ENCODE measurements at places on chromosomes 1 and 21.

DNA sequence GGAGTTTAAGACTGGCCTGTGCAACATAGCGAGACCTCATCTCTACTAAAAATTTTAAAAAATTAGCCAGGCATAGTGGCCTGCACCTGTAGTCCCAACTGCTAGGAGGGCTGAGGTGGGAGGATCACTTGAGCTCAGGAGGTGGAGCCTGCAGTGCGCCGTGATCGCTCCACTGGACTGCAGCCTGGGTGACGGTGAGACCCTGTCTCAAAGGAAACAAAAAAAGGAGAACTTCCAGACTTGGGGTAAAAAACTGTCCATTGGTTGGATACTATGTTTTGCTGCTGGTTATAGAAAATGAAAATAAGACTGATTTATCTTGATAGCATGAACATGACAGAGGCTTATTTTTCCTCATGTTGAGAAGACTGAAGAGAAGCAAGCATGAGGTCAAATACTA, 79.4 kb downstream of the WDR4 start:
- DNase-seq, result no peak

- DNase-seq, result no peak
These were observed 129.9 kb upstream of the CD34 start for GRCh38 chr1:208040821-208041297.

- no peak for DNase-seq
These were observed 46.7 kb upstream of the OSBPL9 start for GRCh38 chr1:51570063-51570710.

- DNase-seq, result no peak
These were observed 30.5 kb downstream of the MROH7 start for GRCh38 chr1:54671985-54672608.

DNA sequence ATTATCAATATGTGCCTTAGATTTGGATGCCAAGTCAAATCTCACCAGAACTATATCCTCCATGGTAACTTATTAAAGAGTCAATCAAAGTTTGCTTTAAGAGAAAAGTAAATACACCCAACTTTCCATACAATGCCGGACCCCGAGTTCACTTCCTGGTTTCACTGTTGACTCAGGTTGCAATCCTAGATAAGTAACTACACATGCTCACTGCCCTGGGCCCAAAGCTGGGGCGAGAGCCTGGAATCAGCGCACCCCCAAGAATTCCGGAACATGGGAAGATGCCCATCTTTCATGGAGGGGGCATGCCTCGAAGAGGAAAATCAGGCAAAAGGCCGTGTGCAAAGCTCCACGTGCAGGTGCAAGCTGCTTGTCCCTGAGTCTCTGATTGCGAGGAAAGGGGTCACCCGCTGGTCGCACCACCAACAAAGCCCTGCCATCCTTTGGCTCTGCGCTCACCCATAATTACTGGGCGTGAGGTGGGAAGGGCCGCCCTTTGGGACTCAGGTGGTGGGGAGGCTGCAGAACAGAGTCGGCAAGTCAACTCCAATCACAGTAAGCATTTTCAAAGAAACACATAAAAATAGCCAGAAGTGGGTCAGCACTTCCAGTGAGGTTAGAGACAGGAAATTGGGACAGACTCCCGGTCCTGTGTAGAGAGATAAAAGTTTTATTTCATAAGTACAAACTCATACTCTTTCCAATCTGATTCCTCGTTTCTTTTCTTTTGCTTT, 167.7 kb downstream of the TOMM20 start:
- no peak for DNase-seq

GRCh38 chr1:210726621-210727020, 397.9 kb downstream of the HHAT start:
- DNase-seq, result peak; percentile 60

DNA sequence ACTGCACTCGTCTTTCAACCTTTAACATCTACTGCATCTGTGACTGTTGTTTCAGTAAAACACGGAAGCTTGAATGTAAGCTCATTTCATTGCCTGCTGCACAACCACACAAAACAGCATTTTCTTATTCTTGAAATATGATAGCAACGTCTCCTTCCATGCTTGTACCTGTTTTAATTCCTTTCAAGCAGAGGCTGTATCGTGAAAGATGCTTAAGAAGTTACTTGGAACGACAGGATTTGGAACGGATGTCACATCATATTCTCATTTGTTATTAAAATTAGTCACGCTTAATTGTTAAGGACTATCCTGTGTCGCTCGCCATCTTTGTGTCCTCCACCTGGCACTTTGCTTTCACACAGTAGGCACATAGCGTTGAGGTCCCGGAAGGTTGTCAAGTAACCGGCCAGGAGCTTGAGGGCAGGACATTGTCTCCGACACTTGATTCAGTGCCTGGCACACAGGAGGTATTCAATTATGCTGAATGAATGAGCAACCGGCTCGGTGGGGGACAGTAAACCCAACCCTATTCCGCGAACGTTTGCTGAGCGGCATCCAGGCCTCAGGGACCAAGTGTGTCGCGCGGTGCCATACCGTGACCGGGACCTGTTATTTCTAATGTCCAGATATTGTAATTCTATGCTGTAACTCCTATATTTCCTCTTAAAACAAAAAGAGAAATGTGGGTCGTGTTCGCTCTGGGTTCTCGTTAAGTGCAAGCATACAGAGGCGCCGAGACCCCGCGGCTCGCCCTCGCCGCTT, 499 bp upstream of the SH3GLB1 start:
- no peak for DNase-seq

- DNase-seq, result no peak
These were observed 23.1 kb downstream of the EIF2D start for GRCh38 chr1:206589206-206589605.

DNA sequence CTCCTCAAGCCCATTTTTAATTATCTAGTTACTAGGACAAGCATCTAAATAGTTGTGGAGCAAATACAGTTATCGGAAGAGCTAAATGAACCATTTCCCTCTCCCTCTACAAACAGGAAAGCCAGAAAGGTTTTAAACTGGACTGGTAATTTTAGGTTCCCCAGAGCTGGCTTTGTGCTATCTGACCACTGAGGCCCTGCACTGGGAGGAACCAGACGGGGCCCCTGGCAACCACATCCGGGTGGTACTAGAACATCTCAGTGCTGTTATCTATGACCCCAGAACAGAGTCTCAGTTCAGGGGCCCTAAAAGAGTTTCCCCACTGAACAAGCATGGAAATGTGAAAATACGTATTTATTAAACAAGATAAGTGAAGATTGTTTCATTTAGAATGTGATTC, 7.7 kb upstream of the RSPH1 start:
- DNase-seq, result no peak

DNA sequence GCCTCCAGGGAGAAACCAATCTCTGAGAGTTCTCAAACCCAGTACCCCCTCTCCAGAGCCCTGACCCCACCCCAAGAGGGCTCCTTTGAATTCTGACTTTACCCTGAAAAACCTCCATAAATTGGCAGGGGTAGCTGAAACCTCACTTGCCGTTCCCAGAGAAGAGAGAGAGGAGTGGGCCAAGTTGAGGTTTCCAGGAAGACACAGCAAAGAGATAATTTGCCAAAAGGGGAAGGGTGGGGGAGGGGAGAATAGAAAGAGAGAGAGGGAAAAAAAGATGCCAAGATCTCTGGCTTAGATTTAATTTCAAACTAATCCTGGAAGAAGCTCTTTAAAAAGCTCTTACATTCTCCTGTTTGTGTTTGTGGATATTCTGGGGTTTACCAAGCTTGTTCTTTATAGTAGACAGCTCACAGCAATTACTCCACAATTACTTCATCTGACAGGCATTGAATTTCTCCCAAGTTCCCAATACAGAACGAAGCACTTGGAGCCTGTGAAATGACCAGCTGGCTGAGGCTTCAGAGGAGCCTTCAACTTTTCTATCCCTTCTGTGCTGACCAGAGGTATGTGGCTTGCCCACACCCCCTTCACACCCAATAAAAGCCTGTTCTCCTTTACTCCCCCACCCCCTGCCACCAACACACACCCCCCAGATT, 1.1 kb upstream of the GRHL3 start:
- DNase-seq, result no peak

- no peak for DNase-seq
These were observed 4.1 kb downstream of the PLEKHN1 start for GRCh38 chr1:970242-970972.

DNA sequence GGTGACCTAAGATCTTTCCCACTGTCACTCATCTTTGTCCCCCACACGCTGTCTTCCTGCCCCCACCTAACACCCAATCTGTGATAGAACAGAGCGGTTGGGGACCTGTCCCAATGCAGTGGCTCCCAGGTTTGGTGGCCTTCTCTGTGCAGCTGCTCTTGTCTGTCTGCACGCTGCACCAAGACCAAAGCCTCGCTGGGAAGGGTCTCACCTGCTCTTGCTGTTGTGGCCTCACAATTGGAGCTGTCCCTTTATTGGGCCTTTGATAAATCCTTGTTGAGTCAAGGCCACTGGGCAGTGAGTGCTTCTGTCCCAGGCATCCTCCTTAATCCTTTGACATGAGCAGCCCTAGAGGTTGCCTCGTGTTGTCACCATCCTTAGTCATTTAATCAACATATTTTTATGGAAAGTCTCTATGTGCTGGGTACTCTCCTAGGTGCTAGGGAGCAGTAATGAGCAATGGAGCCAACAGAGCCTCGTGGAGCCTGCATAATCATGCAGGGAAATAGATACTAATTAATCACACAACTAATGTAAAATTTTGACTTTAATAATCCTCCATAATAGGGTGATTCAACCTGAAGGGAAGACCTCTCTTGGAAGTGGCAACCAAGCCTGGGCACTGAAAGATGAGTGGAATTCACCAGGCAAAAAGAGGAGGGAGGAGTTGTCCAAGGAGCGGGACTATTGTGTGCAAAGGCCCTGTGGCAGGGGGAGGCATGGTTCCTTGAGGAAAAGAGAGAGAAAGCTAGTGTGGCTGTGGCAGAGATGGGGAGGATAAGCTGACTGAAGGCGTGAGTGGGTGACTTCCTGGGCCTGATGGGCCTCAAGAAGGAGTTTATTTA, 57.6 kb downstream of the MAN1C1 start:
- no peak for DNase-seq

DNA sequence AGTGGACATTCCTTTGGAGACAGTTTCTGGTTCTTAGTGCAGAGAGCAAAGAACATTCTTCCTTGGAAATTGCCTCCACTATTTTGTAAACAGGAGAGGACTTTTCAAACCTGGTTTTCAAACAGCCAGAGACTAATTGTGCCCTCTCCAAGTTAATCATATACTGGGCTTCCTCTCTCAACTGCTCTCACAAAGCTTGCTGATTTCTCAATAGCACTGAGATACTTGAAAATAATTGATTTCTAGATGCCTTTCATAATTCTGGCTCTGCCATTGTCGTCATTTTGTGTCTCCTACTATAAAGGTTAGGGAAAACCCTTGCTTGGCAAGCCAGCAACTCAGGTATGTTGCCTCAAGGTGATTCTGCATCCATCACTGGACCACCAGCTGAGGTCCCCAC, 56.0 kb downstream of the KCNJ15 start:
- no peak for DNase-seq

- no peak for DNase-seq
These were observed 20.7 kb downstream of the PEX14 start for GRCh38 chr1:10495475-10495817.

- DNase-seq, result no peak
These were observed 483.9 kb downstream of the PTPRC start for GRCh38 chr1:199122532-199123311.

DNA sequence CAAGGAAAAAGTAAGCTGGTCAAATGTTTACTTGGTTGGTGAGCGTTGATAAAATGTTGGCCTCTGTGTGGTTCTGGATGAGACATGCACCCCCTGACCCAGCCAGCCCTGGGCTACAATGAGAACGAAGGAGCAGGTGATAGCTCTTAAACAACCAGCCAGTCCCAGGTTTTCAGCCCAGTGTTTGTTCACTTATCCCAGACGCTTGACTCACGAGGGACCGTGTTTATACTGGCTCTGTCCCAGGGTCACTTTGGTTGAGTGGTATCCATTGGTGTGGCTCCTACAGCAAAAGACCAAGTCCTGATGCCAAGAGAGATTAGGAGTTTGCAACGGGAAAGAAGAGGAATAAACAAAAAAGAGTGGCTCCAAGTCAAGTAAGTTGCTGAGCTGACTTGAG, 86.9 kb downstream of the KCNJ15 start:
- DNase-seq, result no peak

DNA sequence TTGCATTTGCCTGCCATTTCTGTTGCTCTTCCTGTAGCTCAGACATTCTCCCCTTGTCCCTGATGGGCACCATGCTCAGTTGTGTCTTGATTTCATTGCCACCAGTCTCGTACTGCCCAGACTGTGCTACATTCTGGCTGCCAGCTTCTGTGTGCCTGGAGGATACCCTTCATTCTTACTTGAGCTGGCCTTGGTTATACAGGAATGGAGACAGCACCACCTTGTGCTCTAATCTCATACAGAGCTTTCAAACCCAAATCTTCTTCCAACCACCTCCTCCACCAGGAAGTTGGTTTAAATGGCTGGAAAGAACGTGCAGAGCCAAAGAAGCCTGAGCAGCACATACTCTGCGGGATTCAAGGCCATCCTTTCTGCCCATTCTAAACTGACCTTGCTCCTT, 165.3 kb downstream of the SLC35F3 start:
- no peak for DNase-seq

DNA sequence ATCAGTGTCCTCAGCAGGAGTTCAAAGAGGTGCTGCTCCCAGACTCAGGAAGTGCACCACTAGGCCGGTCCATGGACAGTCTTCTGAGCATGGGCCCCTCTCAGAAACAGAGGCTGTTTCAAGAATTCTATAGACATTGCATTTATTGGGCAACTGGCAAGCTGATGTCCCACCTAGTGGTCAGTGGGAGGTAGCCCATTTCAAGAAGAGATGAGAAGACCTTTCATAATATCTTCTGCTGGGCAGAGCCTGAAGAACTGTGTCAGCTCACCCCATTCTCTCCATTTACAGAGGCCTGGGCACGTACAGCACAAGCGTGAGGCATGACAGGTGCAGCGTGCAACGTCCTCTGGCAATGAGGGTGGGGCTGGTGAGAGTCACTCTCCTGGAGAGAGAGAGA, 216.0 kb downstream of the DYRK1A start:
- peak; percentile 40 for DNase-seq

DNA sequence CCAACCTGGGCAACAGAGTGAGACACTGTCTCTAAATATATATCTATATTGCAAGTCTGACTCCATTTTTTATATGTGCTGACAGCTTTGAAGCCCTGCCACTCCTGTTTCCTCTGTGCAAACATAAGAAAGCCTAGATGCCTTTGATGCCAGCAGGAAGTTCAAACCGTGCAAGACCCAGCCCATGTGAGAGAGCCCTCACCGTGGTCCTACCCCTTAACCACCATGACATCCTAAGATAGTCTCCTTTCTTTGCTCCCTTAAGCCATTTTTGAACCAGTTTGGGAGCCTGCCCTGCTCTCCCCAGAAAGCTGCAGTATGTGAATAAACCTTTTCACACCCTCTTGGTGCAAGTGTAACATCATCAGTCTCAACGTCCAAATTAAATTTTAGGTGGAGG, 3.7 kb upstream of the DIPK1A start:
- DNase-seq, result no peak

GRCh38 chr1:1308756-1309250, 406 bp downstream of the PUSL1 start:
- DNase-seq, result no peak

DNA sequence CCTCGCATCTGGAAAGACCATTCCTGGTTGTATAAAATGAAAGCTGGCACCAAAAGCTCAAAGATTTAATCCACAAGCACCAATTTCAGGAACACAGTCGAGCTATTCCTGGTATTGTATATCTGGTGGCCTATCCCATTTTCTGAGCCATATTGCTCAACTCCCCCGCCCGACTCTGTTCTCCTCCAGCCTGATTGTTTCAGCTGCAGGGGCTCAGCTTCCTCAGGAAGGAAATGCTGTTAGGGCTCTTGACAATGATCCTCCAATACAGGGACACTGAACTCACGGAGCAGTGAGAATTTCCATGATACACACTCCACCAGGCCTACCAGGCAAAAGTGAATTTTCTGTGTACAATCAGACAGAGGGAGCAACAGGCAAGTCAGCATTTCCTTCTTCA, 16.9 kb upstream of the TDRD10 start:
- no peak for DNase-seq

- DNase-seq, result no peak
These were observed 4.1 kb upstream of the PCP4 start for GRCh38 chr21:39863111-39863510.

Measured in left kidney (tissue), 8 donors.